Esophagus mucosa (tissue), 1 donor: ENCODE measurements at places on chromosomes 6 and 20.

DNA sequence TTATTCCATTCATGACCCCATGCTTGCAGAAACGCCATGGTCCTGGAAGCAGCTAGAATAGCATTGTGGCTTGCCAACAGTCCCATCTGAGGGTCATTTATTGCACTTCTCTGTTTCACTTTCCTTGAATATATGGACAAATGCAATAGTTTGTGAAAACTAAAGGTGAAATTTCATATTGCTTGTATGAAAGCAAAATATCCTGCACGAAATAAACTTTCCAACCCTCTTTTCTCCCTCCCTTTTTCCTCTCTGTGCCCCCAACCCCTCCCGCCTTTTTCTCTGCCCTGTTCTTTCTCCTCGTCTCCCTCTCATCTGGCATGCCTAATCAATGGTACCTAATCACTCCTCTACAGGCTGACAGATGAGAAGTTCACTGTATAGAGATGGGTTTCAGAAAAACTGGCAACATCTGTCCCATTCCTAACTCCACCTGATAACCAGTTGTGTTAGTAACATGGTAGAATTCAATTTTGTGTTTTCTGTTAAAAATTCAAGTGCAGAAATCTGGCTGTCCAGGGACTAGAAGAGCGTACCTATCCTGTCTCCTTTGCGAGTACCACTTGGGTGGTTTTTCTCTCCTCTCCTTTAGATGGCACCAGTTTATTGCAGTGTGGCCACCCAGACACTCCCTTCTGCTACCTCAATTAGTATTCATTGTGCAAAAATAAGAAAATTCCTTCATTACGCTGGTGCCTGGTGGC, 198.6 kb downstream of the FOXA2 start:
- no peak for ATAC-seq

DNA sequence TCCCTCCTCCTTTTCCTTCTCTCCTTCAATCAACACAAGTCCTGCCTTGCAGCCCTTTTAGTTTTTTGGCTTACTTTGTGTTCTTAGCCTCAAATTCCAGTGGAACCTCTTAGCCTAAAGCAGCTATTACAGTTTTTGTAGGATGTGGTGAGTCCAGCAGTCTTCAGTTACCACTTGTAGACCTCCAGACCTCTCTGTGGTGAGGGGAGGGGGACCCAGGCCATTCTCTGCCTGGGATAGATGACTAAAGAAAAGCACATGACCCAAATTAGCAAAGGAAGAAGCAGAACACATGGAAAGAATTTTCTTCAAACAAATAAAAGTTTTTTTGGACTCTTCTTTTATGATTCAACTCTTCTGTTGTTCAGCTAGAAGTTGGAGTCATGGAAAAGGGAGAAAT, 246.5 kb downstream of the HAO1 start:
- ATAC-seq, result no peak

DNA sequence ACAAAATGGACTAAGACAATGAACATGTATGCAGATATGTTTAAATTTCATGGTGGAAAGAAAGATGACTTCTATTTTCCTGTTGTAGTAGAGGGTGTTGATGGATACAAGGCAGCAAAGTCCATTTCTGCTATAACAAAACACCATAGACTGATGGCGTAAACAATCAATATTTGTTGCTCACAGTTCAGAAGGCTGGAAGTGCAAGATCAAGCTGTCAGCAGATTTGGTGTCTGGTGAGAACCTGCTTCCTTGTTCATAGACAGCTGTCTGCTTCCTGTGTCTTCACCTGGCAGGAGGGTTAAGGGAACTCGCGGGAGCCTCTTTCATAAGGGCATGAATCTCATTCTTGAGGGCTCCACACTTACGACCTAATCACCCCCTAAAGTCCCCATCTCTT, 83.0 kb upstream of the ELOVL5 start:
- no peak for ATAC-seq

- no peak for ATAC-seq
These were observed 521.0 kb upstream of the ARID1B start for GRCh38 chr6:156256161-156256560.

- no peak for ATAC-seq
These were observed 25.6 kb upstream of the NOX3 start for GRCh38 chr6:155481215-155481614.
